IMR-90 (cell line): ENCODE measurements at places on chromosomes 11 and 22. TPM values are rescaled to one million over a fixed set of nuclear protein-coding genes. Genes with fewer than 3 reads are reported as not detected.

GRCh38 chr11:76623171-76623883 lies 47.2 kb downstream of the LRRC32 start:
- DNase-seq: peak; percentile 72

DNA sequence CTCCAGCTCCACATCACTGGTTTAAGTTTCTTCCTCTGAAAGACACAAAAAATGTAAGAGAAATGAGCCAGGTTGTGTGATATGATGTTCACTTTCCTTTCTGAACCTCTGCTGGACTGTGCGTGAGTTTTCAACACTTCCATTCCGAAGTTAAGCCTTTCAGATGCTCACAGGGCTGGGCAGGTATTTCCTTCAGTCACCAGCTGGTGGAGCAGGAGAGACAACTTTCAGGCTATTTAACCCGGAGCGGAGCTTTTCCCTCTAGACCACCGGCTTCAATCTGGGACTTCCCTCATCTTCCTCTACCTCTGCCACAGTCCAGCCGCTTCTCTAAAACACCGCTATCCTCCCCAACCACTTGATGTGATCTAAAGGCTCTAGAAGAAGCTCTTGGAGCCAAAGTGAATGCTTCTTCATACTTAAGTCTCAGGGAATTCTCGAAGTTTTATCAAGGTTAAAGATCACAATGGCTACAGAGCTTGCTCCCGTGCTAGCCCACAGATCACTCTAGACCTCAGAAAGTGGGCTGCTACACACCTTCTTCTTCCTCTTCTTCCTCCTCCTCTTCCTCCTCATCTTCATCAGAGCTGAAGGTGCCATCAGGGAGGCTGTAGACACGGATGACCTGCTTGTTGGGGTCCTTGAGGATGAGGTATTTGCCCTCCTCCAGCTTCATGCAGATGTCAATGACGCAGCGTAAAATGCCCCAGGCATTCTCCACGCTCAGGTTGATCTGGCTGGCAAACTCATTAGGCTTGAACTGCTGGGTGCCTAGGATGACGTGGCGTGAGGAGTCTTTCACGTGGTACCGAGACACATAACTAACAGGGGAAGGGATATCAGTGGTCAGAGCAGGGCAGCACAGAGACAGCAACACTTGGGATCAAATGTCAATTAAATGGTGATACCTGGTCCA lies 4.4 kb upstream of the FOXRED2 start:
- DNase-seq: peak; percentile 51

- DNase-seq: no peak
Measured at GRCh38 chr11:11251394-11251970, 101.6 kb downstream of the CSNK2A3 start.

DNA sequence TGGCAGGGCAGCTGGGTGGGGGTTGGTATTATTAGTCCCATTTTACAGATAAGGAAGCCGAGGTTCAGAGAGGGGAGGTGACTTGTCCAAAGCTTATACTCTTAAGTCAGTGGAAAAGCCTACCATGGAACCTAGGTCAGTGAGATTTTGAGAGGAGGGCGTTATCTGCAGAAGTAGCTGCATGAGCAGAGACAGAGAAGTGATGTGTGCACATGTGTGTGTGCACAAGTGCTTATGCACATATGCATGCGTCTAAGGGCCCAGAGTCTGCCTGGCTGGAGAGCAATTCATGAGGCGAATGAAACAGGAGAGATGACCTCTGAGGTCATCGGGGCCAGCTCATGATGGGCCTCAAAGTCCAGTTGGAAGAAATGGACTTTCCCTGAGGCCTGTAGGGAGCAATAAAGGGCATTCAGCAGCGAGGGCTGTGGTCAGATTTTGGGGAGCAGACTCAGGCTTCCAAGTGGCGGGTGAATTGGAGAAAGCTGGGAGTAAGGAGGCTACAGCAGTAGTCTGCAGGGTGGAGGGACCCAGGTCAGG lies 8.2 kb downstream of the PLEKHB1 start:
- DNase-seq: no peak

- peak; percentile 43 for DNase-seq
Measured at GRCh38 chr22:28674121-28674563, 5.5 kb downstream of the TTC28 start.

- DNase-seq: no peak
Measured at GRCh38 chr22:36865346-36865745, 4.5 kb downstream of the NCF4 start.

LRRC75B gene
- total RNA-seq: 1.4 and 1.6 TPM in 2 replicates
